A549 treated with ZK216348 at 1 μM for 4 hours (cell line): ENCODE measurements at places on chromosomes 5 and 9. TPM values are rescaled to one million over a fixed set of nuclear protein-coding genes. Genes with fewer than 3 reads are reported as not detected.

PCDHA12 gene
- 2.1 to 3.6 TPM (median 2.7 TPM) in 5 replicates for total RNA-seq

FRMPD1 gene
- total RNA-seq = 0.02 to 0.06 TPM (median 0.04 TPM) in 4 of 5 replicates, not detected in the other

FOXD4L6 gene
- not detected in 5 replicates for total RNA-seq

GABRB2 gene
- total RNA-seq = not detected in 5 replicates

DRD1 gene
- total RNA-seq = 0.09 to 0.59 TPM (median 0.24 TPM) in 5 replicates

GABRA1 gene
- total RNA-seq = not detected in 5 replicates

LCNL1 gene
- 0.08 to 0.18 TPM (median 0.12 TPM) in 3 of 5 replicates, not detected in the others for total RNA-seq

RARS1 gene
- 92.9 to 138 TPM (median 98.0 TPM) in 5 replicates for total RNA-seq

MRPS27 gene
- 50.4 to 58.3 TPM (median 56.1 TPM) in 5 replicates for total RNA-seq

INIP gene
- total RNA-seq = 14.1 to 21.5 TPM (median 16.5 TPM) in 5 replicates

TPM2 gene
- 628 to 733 TPM (median 691 TPM) in 5 replicates for total RNA-seq

CTXN3 gene
- total RNA-seq = not detected in 5 replicates

HAVCR2 gene
- 0.20 to 0.70 TPM (median 0.41 TPM) in 5 replicates for total RNA-seq

FAXDC2 gene
- total RNA-seq = 0.05 to 0.27 TPM (median 0.09 TPM) in 4 of 5 replicates, not detected in the other

SHOC1 gene
- 0.07 TPM in 1 of 5 replicates, not detected in the others for total RNA-seq
